ENCODE measurements at places on chromosomes 2 and 18.

GRCh38 chr18:34695310-34695709, 14.8 kb upstream of the DTNA start:
- peak; percentile 52 for DNase-seq

DNA sequence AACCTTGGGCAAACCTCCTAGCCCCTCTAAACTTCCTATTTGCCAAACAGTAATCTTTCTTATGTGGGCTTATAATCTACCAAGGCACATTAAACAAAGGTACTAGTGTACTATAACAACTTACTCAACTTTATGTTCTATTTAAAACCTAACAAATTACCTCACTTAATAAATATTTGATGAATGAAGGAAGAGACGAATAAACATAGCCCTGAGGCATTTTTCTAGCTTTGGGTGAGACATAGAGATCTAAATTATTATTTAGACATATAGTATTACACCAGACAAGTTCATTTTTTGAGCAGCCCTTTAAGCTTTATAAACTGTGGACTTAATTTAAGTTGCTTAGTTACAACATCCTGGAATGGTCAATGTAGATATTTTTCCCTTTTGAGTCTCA, 104.6 kb downstream of the UNC80 start:
- no peak for DNase-seq

DNA sequence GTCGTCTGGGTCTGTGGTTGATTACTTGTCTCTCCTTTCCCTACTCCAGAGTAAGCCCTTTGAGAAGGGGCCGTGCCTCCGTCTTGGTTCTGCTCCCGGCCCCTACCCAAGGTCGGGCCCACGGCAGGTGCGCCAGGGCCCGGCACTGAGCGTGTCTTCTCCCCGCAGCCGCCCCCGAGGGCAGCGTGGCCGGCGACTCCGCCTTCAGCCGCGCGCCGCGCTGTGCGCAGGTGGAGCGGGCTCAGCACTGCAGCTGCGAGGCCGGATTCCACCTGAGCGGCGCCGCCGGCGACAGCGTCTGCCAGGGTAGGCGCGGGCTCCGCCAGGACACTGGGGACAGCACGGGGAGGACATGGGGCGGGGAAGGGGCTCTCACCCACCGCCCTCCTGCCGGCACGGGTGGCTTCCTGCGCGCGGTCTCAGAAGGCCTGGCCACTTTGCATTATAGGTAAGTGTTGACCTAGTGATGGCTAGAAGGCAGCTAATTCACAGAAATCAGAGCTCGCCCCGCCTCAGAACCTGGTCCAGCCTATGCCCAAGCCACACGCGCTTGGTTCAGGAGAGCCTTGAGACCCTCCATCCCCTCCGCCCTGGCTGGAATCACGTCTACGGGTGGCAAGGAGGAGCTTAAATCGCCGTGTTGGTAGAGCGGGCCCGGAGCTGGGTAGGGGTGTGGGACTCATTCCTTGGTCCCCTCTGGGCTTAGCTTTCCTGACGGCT, 43.5 kb downstream of the FBLN7 start:
- DNase-seq: no peak

DNA sequence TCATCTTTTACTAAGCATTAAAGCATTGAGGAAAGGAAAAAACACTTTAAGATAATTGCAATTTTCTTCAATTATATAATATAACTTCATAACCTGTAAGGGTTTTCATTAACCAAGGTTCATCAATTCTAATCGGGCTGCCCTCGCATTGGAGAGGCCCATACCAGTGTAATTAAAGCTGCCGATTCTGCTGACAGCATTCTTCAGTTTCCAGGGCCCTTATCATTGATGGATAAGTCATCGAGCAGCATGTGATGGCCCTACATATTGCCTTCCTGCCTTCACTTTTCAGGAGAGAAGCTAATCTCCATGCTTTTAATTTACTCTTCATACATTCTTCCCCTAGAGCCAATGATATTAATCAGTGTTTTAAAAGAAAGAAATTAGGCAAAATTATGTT, 92.0 kb downstream of the NCKAP5 start:
- DNase-seq: no peak

- DNase-seq: no peak
Observed at GRCh38 chr2:62227386-62228075, 31.6 kb downstream of the B3GNT2 start.

- no peak for DNase-seq
Observed at GRCh38 chr2:135072125-135072997, 20.3 kb downstream of the RAB3GAP1 start.

GRCh38 chr18:45541421-45541820, 73.9 kb upstream of the SLC14A2 start:
- no peak for DNase-seq

- DNase-seq: no peak
Observed at GRCh38 chr2:95372845-95373244, 29.7 kb upstream of the FAHD2A start.

DNA sequence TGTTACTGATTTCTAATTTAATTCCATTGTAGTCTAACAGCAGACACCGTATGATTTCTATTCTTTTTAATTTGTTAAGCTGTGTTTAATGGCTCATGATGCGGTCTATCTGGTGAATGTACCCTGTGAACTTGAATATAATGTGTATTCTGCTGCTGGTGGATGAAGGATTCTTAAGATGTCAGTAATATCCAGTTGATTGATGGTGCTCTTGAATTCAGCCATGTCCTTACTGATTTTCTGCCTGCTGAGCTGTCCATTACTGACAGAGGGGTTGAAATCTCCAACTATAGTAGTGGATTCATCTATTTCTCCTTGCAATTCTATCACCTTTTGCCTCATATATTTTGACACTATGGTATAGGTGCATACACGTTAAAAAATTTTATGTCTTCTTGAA, 373.3 kb upstream of the RAB12 start:
- DNase-seq: no peak

GRCh38 chr2:158079672-158080071, 22.0 kb upstream of the UPP2 start:
- no peak for DNase-seq

DNA sequence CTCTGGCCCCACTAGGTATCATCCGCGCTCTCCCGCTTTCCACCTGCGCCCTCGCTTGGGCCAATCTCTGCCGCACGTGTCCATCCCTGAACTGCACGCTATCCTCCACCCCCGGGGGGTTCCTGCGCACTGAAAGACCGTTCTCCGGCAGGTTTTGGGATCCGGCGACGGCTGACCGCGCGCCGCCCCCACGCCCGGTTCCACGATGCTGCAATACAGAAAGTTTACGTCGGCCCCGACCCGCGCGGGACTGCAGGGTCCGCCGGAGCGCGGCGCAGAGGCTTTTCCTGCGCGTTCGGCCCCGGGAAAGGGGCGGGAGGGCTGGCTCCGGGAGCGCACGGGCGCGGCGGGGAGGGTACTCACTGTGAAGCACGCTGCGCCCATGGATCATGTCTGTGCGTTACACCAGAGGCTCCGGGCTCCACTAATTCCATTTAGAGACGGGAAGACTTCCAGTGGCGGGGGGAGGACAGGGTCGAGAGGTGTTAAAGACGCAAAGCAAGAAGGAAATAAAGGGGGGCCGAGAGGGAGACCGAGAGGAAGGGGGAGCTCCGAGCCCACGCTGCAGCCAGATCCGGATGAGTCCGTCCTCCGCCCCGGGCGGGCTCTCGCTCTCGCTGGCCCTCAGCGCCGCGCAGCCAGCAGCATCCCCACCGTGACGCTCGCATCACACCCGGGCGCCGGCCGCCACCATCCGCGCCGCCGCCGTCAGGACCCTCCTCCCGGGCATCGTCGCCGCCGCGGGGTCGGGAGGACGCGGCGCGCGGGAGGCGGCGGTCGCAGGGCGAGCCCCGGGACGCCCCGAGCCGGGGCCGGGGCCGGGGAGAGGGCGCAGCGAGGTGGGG, 664 bp downstream of the NETO1 start:
- DNase-seq: no peak

DNA sequence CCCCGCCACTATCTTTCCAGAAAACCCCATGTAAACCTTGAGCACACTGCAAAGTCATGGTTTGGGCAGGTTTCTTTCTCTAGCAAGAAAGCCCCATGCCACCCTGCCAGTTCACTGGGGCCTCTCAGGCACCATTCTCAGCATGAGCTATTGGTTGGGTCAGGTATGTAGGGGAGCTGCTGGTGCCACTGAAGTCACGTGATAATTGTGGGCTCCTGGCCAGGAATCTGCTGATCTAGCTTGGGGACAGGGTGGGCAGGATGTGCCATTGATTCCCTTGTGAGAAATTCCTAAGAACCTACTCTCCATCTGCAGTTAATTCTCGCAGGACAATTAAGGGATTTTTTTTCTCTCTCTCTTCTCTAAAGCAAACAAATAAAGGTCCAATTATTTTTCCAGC, 26.5 kb upstream of the HNMT start:
- DNase-seq: no peak

DNA sequence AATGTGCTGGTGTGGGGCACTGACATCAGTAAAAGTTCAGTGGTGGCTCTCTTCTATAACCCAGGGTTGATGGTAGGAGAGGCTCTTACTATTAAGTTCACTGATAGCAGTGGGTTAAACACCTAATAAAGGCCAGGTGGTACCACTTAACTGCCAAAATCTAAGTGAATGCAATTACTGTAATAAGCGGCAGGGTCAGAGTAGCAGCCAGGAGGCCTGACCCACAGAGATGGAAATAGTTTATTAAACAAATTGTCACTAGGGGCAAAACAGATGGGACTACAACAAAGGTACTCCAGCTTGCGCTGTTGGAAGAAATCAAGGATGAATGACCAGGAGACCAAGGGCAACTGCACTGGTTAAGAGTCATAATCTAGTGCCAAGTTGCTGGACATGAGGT, 26.6 kb downstream of the ZSWIM2 start:
- DNase-seq: no peak
